ENCODE measurements at places on chromosomes 1 and 21.

GRCh38 chr1:245079021-245079609, 75.7 kb upstream of the KIF26B start:
- DNase-seq = no peak

- DNase-seq = no peak
Measured at GRCh38 chr1:232428036-232428645, 201.8 kb downstream of the SIPA1L2 start.

DNA sequence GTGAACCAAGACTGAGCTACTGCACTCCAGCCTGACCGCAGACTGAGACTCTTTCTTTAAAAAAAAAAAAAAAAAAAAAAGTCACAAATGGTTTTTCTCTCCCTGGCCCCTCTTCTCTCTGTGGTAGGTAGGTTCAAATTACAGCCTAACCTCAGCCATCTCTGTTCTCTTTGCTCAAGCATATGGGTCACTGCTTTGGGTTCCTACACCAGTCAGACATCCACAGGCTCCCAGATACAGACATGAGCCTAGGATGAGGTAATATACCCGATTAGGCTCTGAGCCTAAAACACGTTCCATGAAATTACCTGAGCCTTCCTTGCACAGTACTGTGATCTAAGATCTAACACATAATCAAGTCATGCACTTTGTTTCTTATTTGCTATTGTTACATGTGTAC, 90.5 kb upstream of the JAK1 start:
- no peak for DNase-seq

DNA sequence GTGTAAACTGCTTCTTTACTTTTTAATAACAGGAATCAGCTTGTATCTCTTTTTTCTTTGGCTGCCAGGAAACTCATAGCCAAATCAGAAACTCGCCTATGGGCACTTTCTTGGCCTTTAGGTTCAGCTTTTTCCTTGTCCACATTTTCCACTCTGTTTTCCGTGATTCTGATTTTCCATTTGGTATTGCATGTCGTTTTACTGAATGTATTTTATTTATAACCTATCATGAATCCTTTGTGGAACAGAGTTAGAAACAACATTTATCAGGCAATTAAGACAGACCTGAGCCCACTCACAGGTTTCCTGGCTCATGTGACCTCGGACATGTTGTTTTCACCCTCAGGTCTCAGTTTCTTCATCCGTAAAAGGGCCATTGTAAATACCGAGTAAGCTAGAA, 5.3 kb upstream of the ECE1 start:
- no peak for DNase-seq

DNA sequence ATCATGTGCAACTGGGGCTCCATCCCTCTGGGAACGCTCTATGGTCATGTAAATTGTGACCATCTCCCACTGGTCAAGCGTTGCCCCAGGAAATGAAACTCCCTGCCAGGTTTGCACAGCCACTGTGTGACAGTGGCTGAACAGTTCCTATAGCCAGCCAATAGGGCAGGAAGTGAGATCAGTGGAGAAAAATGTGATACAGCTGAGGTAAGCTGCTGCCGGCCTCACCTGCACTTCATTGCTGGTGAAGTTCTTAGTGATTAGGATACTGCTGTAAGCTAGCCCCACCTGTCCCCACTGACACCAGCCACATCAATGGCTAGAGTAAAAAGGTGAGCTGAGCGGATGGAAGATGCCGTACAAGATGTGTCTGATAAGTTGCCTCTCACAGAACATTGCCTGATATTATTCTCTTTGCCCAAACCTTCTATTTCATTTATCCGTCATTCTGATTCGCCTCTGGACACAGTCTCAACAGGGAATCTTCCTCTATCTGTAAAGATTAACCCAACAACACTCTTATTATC, 38.4 kb upstream of the CDC42BPA start:
- DNase-seq = no peak

DNA sequence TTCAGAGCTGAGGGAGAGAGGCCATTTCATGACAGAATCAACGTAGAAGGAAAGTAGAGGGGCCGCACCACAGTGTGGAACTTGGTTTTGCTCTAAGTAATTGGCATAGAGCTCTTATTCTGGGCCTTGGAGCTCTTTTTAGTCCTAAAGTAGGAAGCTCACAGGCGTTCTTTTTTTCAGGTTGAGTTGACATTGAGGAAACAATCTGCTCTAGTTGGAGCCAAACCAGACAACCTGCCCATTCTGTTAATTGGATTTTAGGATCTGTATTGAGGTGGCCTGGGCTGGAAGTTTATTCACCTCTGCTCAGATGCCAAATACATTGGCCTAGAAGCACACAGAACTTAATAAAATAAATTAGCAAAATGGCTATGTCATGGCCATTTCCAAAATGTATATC, 1093.9 kb downstream of the ADGRL2 start:
- DNase-seq = no peak
